ENCODE measurements at places on chromosomes 16 and 17. TPM values are rescaled to one million over a fixed set of nuclear protein-coding genes. Genes with fewer than 3 reads are reported as not detected.

GRCh38 chr17:40471846-40472732, 28.8 kb downstream of the IGFBP4 start:
- peaks cover 31% of the 10 kb centered on the region for H3K4me1 ChIP-seq
- no peaks in the 10 kb centered on the region for H3K36me3 ChIP-seq

- no peaks in the 10 kb centered on the region for H3K27me3 ChIP-seq
- H3K4me1 ChIP-seq = peaks cover 16% of the 10 kb centered on the region
- no peak for DNase-seq
- H3K36me3 ChIP-seq = no peaks in the 10 kb centered on the region
Measured at GRCh38 chr17:82837586-82838320, 2.1 kb downstream of the ZNF750 start.

- H3K27me3 ChIP-seq = peaks cover 3% of the 10 kb centered on the region
- no peak overlapping the region for H3K4me3 ChIP-seq
- H3K4me1 ChIP-seq = no peaks in the 10 kb centered on the region
- H3K27ac ChIP-seq = no peak overlapping the region
Measured at GRCh38 chr16:24009098-24009497, 173.3 kb downstream of the PRKCB start.

DNA sequence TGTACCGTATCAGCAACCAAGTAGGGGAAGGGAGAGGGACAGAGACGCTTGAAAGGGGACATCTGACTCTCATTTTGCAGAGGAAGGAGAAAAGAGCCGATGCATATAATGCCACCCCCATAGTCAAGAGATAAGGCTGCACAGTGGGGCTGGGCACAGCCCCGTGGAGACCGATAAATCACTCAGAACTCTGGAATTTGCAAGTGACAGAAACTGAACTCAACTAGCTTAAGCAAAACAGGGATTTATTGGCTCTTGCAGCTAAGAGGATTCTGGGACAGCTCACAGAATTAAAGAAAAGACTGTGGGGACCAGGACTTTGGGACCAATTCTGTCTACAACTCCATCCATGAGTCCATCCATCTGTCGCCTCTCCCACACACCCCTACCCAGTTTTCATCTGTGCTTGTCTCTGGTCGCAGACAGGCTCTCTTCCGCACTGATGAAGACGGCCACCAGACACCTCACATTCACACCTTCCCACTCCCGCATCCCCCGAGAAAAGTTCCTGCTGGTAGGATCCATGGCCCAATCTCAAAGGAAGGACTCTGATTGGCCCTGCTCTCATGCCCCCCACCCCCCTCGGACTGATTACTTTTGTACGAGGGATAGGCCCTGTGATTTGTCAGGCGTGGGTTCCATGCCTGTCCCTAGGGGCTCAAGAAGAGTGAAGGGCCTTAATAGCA, 105.9 kb upstream of the RPL38 start:
- peaks cover 2% of the 10 kb centered on the region for H3K27me3 ChIP-seq
- DNase-seq = no peak
- no peak overlapping the region for H3K4me3 ChIP-seq
- H3K27ac ChIP-seq = no peak overlapping the region
- H3K4me1 ChIP-seq = no peaks in the 10 kb centered on the region

DNA sequence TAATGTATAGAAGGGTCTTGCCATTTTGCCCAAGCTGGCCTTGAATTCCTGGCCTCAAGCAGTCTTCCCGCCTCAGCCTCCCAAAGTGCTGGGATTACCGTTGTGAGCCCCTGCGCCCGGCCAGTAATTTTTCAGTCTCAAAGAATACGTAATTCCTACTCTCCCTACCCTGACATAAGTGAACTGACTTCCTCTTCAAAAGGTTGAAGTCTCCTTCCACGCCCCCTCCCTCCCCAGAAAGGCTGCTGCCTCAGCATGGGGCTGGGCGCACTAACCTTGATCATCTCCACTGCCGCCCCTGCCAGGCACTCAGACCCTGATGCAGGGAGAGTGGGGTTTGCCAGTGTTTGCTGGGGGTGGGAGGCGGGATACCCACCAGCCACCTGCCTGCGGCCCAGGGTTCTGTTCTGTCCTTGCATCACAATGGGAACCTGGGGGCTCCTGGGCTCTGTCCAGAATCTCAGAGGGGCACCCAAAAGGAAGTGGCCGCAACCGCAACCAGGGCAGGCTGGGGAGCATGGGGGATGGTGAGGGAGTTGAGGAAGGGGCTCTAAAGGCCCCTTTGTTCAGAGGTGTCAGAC, 27.5 kb downstream of the KIFC3 start:
- no peaks in the 10 kb centered on the region for H3K27me3 ChIP-seq
- H3K4me1 ChIP-seq = peaks cover 24% of the 10 kb centered on the region
- no peak overlapping the region for H3K4me3 ChIP-seq
- DNase-seq = no peak
- no peak overlapping the region for H3K27ac ChIP-seq
- H3K36me3 ChIP-seq = peaks cover 10% of the 10 kb centered on the region

DNA sequence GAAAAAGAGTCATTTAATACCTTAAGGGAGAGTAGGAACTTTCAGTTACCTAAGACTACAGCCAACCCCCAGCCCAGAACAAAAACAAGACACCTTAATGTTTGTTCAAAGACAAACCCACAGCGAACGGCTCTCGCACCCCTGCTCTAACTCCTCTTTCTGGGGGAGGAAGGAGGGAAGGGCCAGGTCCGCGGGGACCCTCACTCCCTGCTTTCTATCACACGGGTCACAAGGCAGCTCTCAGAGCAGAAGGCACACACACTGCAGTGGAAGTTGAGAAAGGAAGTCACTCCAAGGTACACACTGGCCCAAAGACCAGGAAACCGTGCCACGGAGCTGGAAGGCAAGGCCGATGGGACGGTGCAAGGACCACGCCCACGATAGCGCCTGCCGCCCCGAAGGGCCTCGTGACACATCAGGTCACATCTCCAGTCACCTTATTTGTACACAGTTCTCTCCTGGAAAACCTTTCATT, 10.0 kb downstream of the LITAFD start:
- peaks cover 43% of the 10 kb centered on the region for H3K36me3 ChIP-seq
- peaks cover 6% of the 10 kb centered on the region for H3K27me3 ChIP-seq
- H3K4me3 ChIP-seq = no peak overlapping the region
- peaks cover 15% of the 10 kb centered on the region for H3K4me1 ChIP-seq
- no peak for DNase-seq

DNA sequence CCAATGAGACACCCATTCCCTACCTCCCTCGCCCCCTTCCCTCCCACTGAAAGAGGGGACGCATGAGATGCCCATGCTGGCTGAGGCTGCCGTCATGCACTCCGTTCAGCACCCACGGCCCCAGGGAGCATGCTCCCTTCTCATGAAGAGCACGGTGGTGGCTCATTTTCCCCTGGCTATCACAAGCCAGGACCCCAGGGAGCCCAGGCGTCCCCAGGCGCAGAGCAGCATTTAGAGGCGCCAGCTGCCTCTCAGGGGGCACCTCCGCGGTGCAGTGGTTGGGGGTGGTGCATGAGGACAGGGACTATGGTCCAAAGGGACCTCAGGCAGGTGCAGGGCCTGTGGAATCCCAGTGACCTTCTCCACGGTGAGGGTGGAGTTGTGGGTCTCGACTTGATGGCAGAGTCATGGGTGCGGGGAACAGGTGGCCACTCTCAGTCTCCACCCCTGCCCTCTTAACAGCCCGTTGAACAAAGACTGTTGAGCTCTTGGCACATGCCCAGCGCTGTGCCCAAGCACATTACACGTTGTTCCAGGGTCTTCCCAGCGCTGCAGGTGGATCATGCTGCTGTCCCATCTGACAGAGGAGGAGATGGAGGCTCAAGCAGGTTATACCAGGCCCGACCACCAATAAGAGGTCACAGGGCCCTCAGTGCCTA, 13.6 kb downstream of the KIF19 start:
- no peaks in the 10 kb centered on the region for H3K36me3 ChIP-seq
- peaks cover 4% of the 10 kb centered on the region for H3K27me3 ChIP-seq
- H3K4me1 ChIP-seq = no peaks in the 10 kb centered on the region
- H3K4me3 ChIP-seq = no peak overlapping the region

- H3K27me3 ChIP-seq = peaks cover 2% of the 10 kb centered on the region
- H3K4me1 ChIP-seq = peaks cover 79% of the 10 kb centered on the region
- H3K36me3 ChIP-seq = 0 out of 2 replicates have a peak, but pooled peaks cover 6% of the 10 kb centered on the region
- no peak for DNase-seq
- peak overlapping the region; percentile 83 for H3K27ac ChIP-seq
- peak overlapping the region; percentile 28 for H3K4me3 ChIP-seq
Measured at GRCh38 chr17:902463-902862, 77.1 kb downstream of the NXN start.

- H3K4me1 ChIP-seq = peaks cover 8% of the 10 kb centered on the region
- peaks cover 45% of the 10 kb centered on the region for H3K27me3 ChIP-seq
- H3K36me3 ChIP-seq = no peaks in the 10 kb centered on the region
- H3K4me3 ChIP-seq = peak overlapping the region; percentile 82
Measured at GRCh38 chr16:28277537-28278388, 14.6 kb upstream of the SBK1 start.

- H3K4me3 ChIP-seq = no peak overlapping the region
- peaks cover 16% of the 10 kb centered on the region for H3K27me3 ChIP-seq
- H3K4me1 ChIP-seq = peaks cover 6% of the 10 kb centered on the region
Measured at GRCh38 chr17:81941484-81942166, 4.5 kb upstream of the PYCR1 start.

DNA sequence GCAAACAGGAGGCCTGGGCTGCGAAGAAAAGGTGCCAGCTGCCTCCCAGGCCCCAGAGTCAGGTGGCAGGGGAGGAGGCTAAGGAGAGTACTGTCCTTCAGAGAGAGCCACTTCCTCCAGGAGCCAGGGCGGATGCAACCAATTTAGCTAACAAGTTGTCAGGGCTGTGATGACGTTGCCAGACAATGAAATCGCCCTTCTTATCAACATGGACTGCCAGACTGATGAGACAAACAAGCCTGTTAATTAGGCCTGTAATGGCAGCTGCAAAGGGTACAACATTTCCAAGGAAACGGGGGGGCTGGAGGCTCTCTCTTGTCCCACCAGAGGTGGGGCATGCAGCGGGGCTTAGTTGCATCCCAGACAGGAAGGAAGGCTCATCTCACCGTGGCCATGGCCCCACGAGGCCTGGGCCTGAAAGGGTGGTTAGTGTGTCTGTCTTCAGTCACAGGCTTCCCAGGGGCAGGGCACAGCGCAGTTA, 111.8 kb downstream of the SDK2 start:
- DNase-seq = no peak
- 0 out of 2 replicates have a peak, but pooled peaks cover under 1% of the 10 kb centered on the region for H3K36me3 ChIP-seq
- peaks cover 2% of the 10 kb centered on the region for H3K27me3 ChIP-seq
- no peak overlapping the region for H3K4me3 ChIP-seq

DNA sequence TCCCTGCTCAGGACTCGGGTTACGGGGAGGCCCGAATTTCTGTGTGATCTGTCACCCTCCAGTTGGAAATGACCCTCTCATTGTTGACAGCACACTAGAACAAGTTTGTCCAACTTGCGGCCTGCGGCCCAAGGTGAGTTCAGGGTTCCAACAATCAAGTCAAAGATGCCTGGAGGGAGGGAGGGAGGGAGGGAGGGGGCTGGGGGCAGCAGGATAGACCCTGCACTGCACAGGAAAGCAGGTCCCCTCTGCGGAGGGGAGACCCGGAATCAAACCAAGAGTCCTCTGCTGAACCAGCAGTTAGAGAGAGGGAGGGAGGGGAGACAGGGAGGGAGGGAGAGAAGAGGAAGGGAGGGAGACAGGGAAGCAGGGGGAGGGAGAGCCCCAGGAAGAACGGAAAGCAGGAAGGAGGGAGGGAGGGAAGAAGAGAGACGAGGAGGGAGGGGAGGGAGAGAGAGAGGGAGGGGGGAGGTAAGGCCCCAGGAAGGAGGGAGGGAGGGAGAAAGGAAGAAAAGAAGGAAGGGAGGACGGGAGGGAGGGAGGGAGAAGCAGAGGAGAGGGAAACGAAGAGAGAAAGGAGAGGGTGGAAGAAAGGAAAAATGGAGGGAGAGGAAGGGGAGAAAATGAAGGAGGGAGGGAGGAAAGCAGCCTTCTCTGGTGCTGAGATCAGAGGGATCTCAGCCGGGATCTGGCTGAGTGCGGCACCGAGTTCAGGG, 96.7 kb upstream of the CDH5 start:
- H3K4me3 ChIP-seq = peak overlapping the region; percentile 37
- DNase-seq = no peak
- H3K4me1 ChIP-seq = peaks cover 57% of the 10 kb centered on the region
- peaks cover 4% of the 10 kb centered on the region for H3K27me3 ChIP-seq

DNA sequence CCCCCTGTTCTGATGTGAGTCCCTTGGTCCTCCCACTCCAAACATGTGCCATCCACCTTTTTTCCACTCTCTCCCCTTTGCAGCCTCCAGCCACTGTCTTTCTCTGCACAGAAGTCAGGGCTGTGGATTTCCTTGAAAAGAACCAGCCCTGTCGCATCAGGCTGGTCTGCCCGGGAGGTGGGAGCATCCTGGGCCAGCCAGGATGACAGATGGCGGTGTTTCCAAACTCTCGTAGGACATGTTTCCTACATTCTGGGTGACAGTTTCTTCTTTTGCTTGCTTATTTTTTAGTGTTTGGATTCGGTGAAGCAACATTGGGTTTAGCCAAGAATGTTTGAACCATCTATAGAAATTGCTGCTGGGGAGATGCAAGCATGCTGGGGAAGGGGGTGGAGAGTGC, 100.8 kb downstream of the CCDC182 start:
- H3K27me3 ChIP-seq = peaks cover 2% of the 10 kb centered on the region
- DNase-seq = no peak
- no peak overlapping the region for H3K27ac ChIP-seq
- 0 out of 2 replicates have a peak, but pooled peaks cover 3% of the 10 kb centered on the region for H3K36me3 ChIP-seq
- peaks cover 16% of the 10 kb centered on the region for H3K4me1 ChIP-seq
- no peak overlapping the region for H3K4me3 ChIP-seq

HSD17B1 gene
- total RNA-seq = 1.6 TPM

DNA sequence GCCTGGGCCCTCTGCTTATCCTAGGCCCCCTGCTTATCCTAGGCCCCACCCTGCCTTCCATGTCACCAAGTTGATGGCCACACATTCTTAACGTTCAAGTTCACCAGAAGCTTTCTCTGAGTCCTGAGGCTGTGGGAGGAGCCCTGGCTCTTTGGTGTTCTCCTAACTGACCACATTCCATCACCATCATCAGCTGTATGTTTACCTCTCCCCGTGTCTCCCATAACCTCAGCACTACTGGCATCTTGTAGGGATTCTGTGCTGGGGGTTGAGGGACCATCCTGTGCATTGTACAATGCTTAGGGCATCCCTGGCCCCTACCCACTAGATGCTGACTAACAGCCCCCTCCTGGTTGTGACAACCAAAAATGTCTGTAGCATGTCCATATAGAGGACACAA, 99.3 kb downstream of the NDE1 start:
- H3K27ac ChIP-seq = no peak overlapping the region
- H3K4me1 ChIP-seq = peaks cover 7% of the 10 kb centered on the region
- DNase-seq = peak; percentile 13
- H3K36me3 ChIP-seq = no peaks in the 10 kb centered on the region

GRCh38 chr17:9802294-9802693, 10.9 kb upstream of the DHRS7C start:
- H3K27me3 ChIP-seq = peaks cover 22% of the 10 kb centered on the region
- no peak overlapping the region for H3K4me3 ChIP-seq
- DNase-seq = peak; percentile 53
- no peaks in the 10 kb centered on the region for H3K4me1 ChIP-seq
- no peaks in the 10 kb centered on the region for H3K36me3 ChIP-seq

GRCh38 chr16:30186444-30186781, 3.0 kb downstream of the CORO1A start:
- no peaks in the 10 kb centered on the region for H3K4me1 ChIP-seq
- no peak overlapping the region for H3K27ac ChIP-seq
- H3K27me3 ChIP-seq = no peaks in the 10 kb centered on the region
- H3K36me3 ChIP-seq = no peaks in the 10 kb centered on the region
- no peak for DNase-seq

NUPR1 gene
- total RNA-seq = 45.6 TPM

All from HFFc6 (cell line).